ENCODE measurements at places on chromosomes 11 and 22. TPM values are rescaled to one million over a fixed set of nuclear protein-coding genes. Genes with fewer than 3 reads are reported as not detected.

GRCh38 chr11:16469968-16470367 lies 113.6 kb upstream of the SOX6 start:
- DNase-seq = no peak
- H3K27me3 ChIP-seq = no peaks in the 10 kb centered on the region
- no peak overlapping the region for H3K4me3 ChIP-seq
- no peaks in the 10 kb centered on the region for H3K36me3 ChIP-seq
- H3K27ac ChIP-seq = no peak overlapping the region

DNA sequence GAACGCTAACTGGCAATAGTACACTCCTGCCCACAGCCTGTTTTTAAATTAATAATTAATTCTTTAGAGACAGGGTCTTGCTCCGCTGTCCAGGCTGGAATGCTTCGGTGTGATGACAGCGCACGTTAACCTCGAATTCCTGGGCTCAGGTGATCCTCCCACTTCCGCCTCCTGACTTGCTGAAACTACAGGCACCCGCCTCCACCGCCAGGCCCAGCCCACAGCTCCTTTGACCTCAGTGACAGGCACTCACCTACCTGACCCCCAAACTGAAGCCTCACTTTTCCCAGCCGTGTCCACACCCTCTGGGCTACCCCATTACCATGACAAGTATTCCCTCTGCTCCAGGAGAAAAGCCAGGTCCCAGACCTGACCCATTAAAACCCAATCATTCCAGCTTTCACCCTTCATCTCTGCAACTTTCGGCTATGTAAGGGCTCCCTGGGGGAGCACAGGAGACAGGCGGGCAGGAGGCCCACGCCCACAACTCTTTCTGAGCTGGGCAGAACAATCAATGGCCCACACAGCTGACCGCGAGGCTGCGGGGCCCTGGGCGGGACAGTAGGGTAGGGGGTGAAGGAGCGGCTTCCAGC lies 730 bp downstream of the LMNTD2 start:
- DNase-seq = no peak
- H3K27ac ChIP-seq = peak overlapping the region; percentile 59
- peak overlapping the region; percentile 84 for H3K4me3 ChIP-seq
- H3K27me3 ChIP-seq = no peaks in the 10 kb centered on the region
- H3K4me1 ChIP-seq = peaks cover 17% of the 10 kb centered on the region
- peaks cover 5% of the 10 kb centered on the region for H3K36me3 ChIP-seq

DNA sequence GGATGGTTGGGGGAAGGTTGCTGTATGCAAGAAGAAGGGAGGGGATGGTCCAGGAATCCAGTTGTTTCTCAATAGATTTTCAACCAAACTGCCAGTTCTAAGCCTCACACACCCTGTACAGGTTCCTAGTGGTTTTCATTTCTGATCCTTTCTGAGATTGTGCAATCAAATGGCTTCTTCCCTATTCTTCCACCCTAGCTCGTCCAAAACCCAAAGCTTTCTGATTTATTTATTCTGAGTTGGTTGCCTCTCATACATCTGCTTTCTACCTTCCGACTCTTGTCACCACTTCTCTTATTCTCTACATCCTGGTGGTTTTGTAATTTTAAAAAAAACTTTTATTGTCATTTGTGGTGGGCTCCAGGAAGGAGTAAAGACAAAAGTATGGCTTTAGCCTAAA lies 12.6 kb downstream of the OR5A2 start:
- no peak for DNase-seq
- no peak overlapping the region for H3K4me3 ChIP-seq
- no peak overlapping the region for H3K27ac ChIP-seq
- H3K36me3 ChIP-seq = peaks cover 12% of the 10 kb centered on the region
- H3K4me1 ChIP-seq = peaks cover 41% of the 10 kb centered on the region

DNA sequence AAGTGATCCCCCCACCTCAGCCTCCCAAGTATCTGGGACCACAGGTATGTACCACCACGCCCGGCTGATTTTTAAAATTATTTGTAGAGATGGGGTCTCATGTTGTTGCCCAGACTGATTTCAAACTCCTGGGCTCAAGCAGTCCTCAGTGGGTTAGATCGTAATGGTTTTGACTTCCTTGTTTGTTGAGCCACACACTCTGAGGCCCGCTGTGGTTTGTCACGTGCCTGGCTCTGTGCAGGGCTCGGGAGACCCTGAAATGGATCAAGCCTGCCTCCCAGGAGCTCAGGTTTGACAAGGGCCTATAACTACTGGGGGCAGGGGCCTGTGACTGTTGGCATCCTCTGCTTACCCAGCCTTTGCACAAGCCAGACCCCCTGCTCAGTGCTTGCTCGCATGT lies 68.1 kb downstream of the MPPED1 start:
- H3K27ac ChIP-seq = no peak overlapping the region
- H3K27me3 ChIP-seq = no peaks in the 10 kb centered on the region
- H3K4me3 ChIP-seq = no peak overlapping the region
- DNase-seq = no peak
- peaks cover 26% of the 10 kb centered on the region for H3K4me1 ChIP-seq

- H3K4me1 ChIP-seq = no peaks in the 10 kb centered on the region
- peaks cover 3% of the 10 kb centered on the region for H3K36me3 ChIP-seq
- peaks cover 29% of the 10 kb centered on the region for H3K27me3 ChIP-seq
- no peak for DNase-seq
- H3K27ac ChIP-seq = no peak overlapping the region
Observed at GRCh38 chr22:19645905-19646304, 68.4 kb upstream of the SEPTIN5 start.

GRCh38 chr22:36252754-36253522 lies at the start of gene APOL1:
Gene APOL1, plus strand, starts transcription at chr22:36253133. Its CDS starts 1,823 bp downstream, at chr22:36254956.
- peaks cover 13% of the 10 kb centered on the region for H3K36me3 ChIP-seq
- H3K4me3 ChIP-seq = peak within 1 kb of the TSS; percentile 91
- DNase-seq = peak; percentile 26
- H3K27me3 ChIP-seq = no peaks in the 10 kb centered on the region
- peaks cover 26% of the 10 kb centered on the region for H3K4me1 ChIP-seq

- no peaks in the 10 kb centered on the region for H3K27me3 ChIP-seq
- no peak overlapping the region for H3K27ac ChIP-seq
- H3K36me3 ChIP-seq = no peaks in the 10 kb centered on the region
- no peak for DNase-seq
- no peaks in the 10 kb centered on the region for H3K4me1 ChIP-seq
Observed at GRCh38 chr11:90916706-90917105, 693.9 kb upstream of the CHORDC1 start.

- H3K4me1 ChIP-seq = no peaks in the 10 kb centered on the region
- H3K4me3 ChIP-seq = no peak overlapping the region
- peaks cover 26% of the 10 kb centered on the region for H3K27me3 ChIP-seq
- peak; percentile 22 for DNase-seq
- H3K27ac ChIP-seq = no peak overlapping the region
Observed at GRCh38 chr11:45252134-45252856, 33.8 kb downstream of the SYT13 start.

DNA sequence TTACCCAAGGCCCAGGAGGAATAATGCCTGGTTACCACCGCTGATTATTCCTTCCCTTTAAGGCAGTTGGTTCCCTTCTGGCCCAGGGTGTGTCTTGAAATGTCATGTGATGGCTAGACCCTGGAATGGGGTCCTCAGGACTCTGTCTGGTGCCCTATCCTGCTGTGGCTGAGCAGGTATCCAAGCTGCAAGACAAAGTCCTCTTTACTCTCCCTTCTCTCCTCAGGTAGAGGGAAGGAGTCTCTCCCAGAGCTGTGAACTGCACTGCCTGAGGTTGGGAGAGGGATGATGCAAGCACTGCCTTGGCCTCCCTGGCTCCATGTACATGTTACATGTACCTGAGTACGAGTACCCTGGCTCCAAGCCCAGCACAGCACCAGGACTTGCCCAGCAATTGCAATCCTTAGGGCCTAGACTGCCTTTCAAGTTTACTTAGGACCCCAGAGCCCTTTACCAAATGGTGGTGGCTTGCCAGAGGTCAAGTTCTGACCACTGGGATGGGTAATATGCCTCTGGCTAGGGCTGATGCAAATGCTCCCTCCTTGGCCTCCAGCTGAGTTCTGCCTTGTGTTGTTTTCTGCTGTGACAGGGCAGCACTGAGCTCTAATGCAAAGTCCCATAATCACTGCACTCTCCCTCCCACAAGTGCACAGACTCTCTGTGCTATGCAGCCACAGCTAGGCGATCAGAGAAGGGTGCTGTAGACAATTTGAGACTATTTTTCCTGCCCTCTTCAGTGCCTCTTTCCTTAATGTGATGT lies 20.7 kb upstream of the AQP11 start:
- peaks cover 5% of the 10 kb centered on the region for H3K27me3 ChIP-seq
- no peak for DNase-seq
- no peaks in the 10 kb centered on the region for H3K4me1 ChIP-seq
- H3K36me3 ChIP-seq = no peaks in the 10 kb centered on the region
- H3K27ac ChIP-seq = no peak overlapping the region
- no peak overlapping the region for H3K4me3 ChIP-seq

- peaks cover 17% of the 10 kb centered on the region for H3K27me3 ChIP-seq
- H3K36me3 ChIP-seq = no peaks in the 10 kb centered on the region
- H3K4me1 ChIP-seq = no peaks in the 10 kb centered on the region
- no peak overlapping the region for H3K27ac ChIP-seq
Observed at GRCh38 chr11:15053191-15053685, 20.2 kb upstream of the CALCB start.

- H3K4me1 ChIP-seq = peaks cover 8% of the 10 kb centered on the region
- H3K27me3 ChIP-seq = peaks cover 2% of the 10 kb centered on the region
- H3K36me3 ChIP-seq = peaks cover 16% of the 10 kb centered on the region
- no peak overlapping the region for H3K27ac ChIP-seq
- H3K4me3 ChIP-seq = no peak overlapping the region
Observed at GRCh38 chr11:2794046-2794967, 91.3 kb downstream of the CDKN1C start.

- H3K4me1 ChIP-seq = peaks cover 35% of the 10 kb centered on the region
- no peak overlapping the region for H3K4me3 ChIP-seq
- no peaks in the 10 kb centered on the region for H3K27me3 ChIP-seq
- no peak for DNase-seq
- no peaks in the 10 kb centered on the region for H3K36me3 ChIP-seq
Observed at GRCh38 chr11:68012843-68013610, 2.9 kb downstream of the ALDH3B1 start.

DNA sequence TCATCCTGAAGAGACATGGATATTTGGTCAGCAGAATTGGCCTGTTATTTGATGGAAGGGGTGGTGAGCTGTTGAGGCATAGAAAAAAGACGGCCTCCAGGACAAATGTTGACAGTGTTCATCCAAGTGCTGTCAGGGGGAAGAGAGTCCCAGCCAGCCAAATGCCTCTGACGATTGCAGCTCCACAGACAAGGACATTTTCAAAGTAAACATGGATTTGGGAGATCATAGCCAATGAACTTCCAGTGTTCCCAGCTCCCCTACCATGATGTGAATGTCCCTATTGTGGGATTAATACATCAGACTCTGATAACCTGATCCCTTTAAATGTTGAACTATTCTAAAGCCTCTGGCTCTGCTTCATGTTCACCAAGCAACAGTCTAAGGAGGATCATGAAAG lies 31.2 kb upstream of the PSMA1 start:
- no peak overlapping the region for H3K4me3 ChIP-seq
- no peak overlapping the region for H3K27ac ChIP-seq
- H3K27me3 ChIP-seq = peaks cover 10% of the 10 kb centered on the region

- DNase-seq = no peak
- H3K27ac ChIP-seq = peak overlapping the region; percentile 77
- H3K4me1 ChIP-seq = peaks cover 22% of the 10 kb centered on the region
Observed at GRCh38 chr11:134252346-134253187, 585 bp downstream of the THYN1 start.

GRCh38 chr11:84407091-84407490 lies 1120.9 kb upstream of the CCDC90B start:
- H3K27ac ChIP-seq = no peak overlapping the region
- H3K36me3 ChIP-seq = no peaks in the 10 kb centered on the region
- H3K27me3 ChIP-seq = peaks cover 3% of the 10 kb centered on the region
- H3K4me1 ChIP-seq = no peaks in the 10 kb centered on the region
- no peak overlapping the region for H3K4me3 ChIP-seq

- no peak for DNase-seq
- H3K36me3 ChIP-seq = peaks cover 6% of the 10 kb centered on the region
- H3K27ac ChIP-seq = no peak overlapping the region
- H3K4me3 ChIP-seq = no peak overlapping the region
- no peaks in the 10 kb centered on the region for H3K27me3 ChIP-seq
Observed at GRCh38 chr22:39917776-39918495, 17.1 kb downstream of the GRAP2 start.

DNA sequence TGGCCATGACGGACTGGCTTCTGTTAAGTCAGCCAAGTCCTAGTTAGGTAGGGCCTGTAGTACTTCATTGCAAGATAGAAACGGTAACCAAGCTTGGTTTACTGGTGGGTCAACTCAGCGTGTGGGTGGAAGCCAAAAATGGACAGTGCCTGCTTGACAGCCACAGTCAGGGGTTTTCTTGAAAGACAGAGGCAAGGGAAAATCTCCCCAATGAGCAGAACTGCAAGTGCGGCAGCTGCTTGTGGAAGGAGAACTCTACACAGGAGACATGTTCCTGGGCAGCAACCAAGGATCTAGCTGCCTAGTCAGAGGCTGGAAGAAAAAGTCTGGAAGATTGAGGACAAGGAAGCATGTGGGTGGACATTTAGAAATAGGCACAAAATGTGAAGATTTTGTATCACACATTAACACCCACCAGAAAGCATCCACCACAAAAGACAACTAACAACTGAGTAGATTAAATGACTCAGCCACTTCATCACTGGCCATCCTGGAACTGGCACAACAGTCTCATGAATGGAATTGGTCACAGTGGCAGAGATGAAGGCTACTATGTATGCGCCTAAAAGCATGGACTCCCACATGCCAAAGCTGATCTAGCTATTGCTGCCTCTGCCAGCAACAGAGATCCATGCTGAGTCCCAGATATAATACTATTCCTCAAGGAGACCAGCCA lies 40.9 kb upstream of the SCUBE2 start:
- no peak overlapping the region for H3K27ac ChIP-seq
- no peaks in the 10 kb centered on the region for H3K27me3 ChIP-seq
- H3K4me3 ChIP-seq = no peak overlapping the region
- no peak for DNase-seq

DNA sequence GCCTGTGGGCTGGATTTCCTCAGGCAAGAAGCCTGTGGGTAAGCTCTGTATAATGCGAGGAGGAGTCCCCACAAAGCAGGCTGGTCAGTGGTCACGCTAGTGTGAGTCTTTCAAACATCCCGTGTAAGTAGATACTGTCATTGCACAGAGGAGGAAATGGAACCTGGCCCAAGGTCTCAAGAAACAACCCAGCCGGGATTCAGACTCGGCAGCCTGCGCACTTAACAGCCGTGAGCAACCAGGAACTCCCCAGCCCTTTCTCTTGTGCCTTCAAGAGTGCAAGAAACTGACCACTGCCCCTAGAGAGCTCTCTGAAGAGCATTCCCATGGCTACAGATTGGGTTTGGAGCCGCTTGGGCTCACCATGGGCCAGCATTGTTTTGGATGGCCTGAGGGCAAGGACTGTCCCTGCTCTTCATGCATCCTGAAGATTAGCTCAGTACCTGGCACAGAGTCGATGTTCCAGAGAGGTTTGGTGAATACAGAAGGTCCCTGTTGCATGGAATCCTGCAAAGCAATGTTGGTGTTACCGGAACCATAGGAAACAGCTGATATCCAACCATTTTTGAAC lies 6.0 kb downstream of the MPST start:
- H3K4me1 ChIP-seq = peaks cover 9% of the 10 kb centered on the region
- no peak for DNase-seq
- no peak overlapping the region for H3K4me3 ChIP-seq
- no peak overlapping the region for H3K27ac ChIP-seq

- peaks cover 43% of the 10 kb centered on the region for H3K36me3 ChIP-seq
- no peak overlapping the region for H3K4me3 ChIP-seq
- H3K4me1 ChIP-seq = no peaks in the 10 kb centered on the region
- no peak for DNase-seq
Observed at GRCh38 chr11:8102296-8102915, 21.4 kb downstream of the TUB start.

The PITPNM1 gene
- 111 TPM for total RNA-seq

The DRG1 gene
- 71.1 TPM for total RNA-seq

The APOA1 gene
- total RNA-seq = not detected

The CARD10 gene
- total RNA-seq = not detected

The PNPLA3 gene
- 0.33 TPM for total RNA-seq

The SLC22A12 gene
- total RNA-seq = not detected
